ENCODE measurements at places on chromosomes 11 and 22.

DNA sequence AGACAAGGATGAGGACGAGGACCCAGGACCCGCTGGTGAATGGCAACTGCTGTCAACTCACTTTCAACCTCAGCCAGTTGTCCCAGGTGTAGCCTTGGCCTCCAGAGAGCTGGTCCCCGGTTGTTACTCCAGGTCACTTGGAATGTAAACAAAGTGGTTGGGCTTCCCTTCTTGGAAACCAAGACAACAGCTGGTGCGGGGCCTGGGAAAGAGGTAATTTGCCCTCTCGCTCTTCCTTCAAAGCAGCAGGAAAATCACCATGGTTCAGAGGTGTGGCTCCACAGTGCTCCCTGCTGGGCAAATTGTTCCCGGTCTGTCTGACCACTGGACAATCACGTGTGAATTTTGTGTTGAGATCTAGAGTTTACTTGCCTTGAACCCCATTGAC lies 15.0 kb downstream of the SLC1A2 start:
- DNase-seq, result no peak

- DNase-seq, result no peak
Measured at GRCh38 chr22:40967111-40967760, 16.1 kb downstream of the RBX1 start.

GRCh38 chr11:69890476-69890875 lies 71.3 kb upstream of the FGF3 start:
- no peak for DNase-seq

GRCh38 chr22:20440637-20441591 lies 3.3 kb upstream of the SCARF2 start:
- no peak for DNase-seq

GRCh38 chr11:766936-767210 lies 10.4 kb downstream of the GATD1 start:
- no peak for DNase-seq

DNA sequence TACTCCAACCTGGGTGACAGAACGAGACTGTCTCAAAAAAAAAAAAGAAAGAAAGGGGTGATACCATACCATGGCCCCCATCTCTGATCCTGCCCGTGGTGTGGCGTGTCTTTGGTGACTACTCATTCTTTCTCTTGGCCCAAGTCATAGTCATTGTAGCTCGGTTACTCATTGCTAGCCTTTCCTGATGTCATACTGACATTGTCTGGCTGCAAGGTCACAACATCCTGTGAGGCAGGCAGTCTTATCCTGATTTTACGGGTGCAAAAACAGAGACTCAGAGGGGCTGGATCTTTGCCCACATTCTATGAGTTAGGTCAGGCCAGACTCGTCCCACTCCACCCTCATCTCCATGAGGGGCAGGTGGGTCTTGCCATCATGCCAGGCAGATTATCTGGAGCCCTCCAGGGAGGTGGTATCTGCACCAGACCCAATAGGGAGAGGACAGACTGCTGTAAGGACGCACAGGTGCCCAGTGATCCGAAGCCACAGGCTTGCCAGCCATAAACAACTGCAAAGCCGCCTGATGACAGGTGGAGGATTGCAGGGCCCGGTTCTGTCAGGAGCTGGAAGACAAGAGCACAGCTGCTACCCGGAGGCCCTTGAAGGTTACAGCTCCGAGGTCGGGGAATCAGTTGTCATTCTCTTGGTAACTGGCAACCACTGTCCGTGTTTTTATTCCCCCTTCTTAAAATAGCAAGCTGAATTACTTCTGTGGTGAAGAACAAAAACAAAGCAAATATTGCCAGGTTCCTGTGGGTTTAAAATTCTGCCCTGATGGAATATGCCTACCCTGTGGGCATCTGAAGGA lies 13.8 kb downstream of the TOM1 start:
- no peak for DNase-seq

- DNase-seq, result no peak
Measured at GRCh38 chr11:73649206-73649605, 2.8 kb downstream of the PLEKHB1 start.

DNA sequence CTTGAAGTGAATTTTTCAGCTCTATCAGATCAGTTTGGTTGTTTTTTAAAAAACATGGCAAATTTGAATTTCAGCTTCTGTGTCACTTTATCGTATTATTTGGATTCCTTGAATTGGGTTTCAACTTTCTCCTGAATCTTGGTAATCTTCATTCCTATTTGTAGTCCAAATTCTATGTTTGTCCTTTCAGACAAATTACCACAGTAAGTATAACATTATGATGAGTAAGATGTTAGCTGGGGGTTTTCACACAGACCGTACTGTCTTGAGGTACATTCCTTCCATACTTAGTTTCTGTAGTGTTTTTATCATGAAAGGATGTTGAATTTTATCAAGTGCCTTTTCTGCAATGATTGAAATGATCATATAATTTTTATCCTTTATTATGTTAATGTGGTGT lies 28.0 kb downstream of the OR5B17 start:
- DNase-seq, result no peak

GRCh38 chr11:44969651-44970252 lies 19.1 kb upstream of the TP53I11 start:
- DNase-seq, result no peak

GRCh38 chr22:25407226-25407858 lies 157.1 kb upstream of the GRK3 start:
- DNase-seq, result no peak

- no peak for DNase-seq
Measured at GRCh38 chr11:129749141-129749540, 66.5 kb upstream of the TMEM45B start.

DNA sequence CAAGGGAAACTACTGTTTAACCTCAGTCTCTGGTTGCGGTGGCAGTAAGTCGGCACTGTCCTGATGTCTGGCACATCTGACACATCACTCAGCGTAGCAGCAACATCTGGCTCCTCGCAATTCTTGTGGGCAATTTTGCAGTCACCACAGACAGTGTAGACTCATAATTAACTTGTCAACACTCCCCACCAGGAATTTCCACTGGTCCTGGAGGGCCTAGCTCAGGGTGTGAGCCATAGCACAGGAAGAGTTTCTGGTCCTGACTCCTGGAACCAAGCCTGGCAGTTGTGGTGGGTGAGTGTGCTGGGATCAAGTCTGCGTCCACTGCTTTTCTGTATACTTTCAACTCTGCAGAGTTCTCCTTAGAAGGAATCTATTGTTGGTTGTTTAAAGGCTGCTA lies 209.7 kb downstream of the SNX19 start:
- no peak for DNase-seq

GRCh38 chr22:49972163-49973017 lies 11.8 kb downstream of the PIM3 start:
- no peak for DNase-seq

DNA sequence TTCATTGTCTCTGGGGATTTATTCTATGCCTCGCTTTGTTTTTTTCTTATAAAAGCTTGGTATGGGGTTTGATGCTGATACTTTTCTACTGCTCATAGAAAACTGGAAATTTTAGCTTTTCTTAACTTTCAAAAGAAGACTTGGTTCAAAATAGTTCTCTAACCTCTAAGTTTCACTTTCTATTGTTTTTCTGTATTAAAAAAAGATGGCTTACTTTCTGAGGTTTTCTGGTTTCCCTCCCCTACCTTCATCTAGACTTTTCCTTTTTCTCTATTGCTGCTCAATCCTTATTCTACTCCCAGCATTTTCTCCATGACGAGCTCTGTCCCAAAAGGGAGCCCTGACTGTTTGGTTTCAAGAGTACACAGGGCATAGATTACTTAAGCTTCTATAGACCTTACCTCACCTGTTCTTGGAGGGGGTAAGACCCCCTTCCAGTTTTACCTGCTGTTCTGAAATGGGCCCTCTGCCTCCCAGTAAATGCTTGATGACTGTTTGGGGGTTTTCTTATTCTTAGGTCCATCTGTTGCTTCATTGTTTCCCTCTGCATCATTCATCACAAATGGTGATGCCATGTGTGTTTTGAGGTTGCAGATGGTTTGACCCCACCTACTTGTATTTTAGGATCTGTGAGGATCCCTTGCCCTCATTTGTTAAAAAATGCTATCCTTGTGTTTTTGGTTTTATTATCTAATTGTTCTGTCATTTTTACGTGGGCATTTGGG lies 29.5 kb downstream of the DNHD1 start:
- no peak for DNase-seq

DNA sequence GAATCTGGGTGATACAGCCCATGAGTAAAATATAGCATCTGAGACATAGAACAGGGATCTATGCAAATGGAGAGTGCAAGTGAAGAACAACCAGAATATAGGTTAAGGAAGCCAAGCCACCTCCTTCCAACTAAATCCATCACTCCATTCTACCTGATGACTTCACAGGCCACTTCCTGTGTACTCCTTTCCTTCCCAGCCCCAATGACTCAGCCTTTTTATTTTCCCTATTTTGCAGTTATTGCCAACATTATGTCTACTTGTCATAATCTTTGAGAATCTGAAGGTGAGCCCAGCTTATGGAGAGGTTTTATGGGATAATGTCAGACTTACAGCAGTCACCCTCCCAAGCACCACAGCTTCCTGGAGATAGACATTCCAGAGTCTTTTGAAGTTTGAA lies 1.4 kb upstream of the OR52M1 start:
- DNase-seq, result no peak

DNA sequence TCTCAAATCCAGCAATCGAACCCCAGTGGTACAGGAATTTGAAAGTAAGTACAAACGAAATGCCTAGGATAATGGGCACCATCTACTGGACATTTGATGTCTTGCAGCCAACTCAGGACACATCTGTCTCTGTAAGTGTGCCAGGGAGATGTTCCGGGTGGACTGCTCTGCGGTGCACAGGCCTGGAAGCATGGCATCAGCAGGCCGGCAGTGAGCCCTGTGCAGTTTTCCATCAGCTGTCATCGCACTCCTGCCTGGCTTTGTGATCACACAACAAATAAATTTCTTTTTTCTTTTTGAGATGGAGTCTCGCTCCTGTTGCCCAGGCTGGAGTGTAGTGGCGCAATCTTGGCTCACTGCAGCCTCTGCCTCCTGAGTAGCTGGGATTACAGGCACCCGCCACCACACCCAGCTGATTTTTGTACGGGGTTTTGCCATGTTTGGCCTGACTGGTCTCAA lies 71.0 kb downstream of the JAM3 start:
- peak; percentile 18 for DNase-seq

DNA sequence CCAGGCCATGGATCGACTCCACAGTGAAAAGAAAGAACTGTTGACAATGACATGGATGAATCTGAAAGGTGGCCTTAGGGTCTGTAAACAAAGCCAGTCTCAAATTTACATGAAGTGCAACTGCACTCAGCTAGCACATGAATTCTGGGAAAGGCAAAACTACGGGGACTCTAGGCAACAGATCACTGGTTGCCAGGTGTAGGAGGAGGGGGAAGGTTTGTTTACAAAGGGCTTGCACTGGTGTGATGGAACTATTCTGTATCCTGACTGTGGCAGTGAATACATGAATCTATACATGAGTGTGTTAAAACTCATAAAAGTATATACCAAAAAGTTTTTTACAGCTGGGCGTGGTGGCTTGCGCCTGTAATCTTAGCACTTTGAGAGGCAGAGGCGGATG lies 27.3 kb downstream of the ALX4 start:
- no peak for DNase-seq

GRCh38 chr22:41621099-41621910 lies at the start of gene XRCC6:
XRCC6 (plus strand) TSS chr22:41621295; CDS start chr22:41622005, 710 bp downstream.
- peak; percentile 100 for DNase-seq

DNA sequence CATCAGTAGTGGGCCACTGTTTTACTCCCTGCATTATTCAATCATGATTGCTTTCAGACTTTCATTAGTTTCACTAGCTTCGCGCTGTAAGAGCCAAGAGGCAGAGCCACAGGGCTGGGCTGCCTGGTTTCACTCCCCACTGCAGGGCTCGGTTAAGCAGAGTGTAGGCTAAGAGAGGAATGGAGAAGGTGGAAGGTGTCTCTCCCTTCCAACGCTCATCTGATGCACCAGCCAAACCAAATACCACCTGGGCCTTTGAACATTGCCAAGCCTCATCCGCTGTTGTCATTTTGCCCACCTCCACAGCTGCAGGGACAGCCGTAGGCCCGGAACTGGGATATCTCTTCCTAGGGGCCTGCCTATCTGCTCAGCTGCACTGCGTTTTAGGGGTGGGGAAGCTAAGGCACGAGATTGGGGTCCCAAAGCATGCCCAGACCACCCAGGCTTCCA lies 480 bp upstream of the SMARCB1 start:
- no peak for DNase-seq

DNA sequence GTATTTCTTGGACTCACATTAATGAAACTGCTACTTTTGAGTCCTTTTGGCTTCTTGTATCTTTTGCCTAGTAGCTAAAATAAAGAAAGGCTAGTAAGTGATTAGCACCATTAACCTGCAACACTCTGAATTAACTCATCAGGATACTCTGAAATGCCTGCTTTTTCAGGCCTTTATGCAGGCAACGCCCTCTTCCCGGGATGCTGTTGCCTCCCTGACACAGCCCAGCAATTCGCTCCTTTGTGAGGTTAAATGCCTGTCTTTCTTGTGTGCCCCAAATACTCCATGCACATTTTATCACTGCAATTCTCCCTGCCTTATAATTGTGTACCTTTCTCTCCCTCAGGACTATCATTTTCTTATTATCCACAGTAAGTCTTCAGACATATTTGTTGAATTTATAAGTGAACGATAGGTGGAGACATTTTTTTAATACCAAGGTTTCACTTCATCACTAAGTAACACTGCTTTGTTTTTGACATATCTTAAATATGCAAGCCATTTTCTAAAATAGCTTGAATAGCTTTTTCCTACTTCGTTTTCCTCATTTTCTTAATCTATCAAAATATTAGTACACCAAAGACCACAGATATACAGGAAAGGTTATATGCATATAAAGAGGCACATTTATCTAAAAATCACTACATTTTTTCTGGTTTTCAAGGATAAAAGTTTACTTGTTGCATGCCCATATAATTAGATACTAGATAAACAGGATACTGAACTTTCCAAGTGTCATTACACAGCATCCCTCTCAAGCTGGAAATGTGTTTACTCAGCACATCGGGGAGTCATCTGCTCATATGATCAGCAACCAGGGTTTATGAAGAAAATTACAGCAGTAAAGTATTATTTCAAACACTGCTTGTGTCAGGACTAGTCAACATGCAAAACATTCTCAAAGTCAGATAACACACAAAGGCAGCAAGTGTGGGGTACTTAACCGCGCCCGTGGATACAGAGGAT lies 48.5 kb upstream of the DDI1 start:
- no peak for DNase-seq

DNA sequence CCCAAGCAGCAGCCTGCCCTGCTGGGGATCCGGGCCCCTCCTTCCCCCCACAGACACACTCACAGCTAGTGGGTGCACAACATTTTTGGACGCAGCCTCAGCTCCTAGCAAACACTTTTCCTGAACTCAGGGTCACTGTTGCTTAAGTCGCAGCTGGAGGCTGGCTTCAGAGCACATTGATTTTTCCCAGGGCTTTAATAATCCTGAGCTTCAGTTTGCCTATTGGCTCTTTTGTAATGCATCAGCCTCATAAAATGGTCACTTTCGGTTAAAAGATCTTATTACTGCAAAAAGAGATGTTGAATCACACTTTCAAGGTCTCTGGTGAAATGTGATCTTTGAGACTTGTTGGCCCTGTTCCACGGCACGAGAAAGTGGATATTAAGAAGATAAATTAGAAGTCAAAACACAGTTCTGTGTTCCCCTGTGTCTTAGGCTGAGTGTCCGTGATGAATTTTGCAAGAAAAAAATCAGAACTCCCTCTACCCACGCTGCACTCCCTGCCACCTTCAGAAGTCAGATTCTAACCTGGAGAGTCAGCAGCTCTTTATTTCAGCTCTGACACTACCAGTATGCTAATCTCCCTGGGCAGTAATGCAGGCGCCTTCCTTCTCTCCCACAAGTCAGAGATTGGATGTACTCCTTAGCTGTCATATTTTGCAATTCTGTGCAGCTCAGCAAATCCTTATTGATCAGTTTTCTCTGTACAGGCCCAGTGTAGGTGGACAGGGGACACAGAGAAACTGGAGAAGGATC lies 158.2 kb upstream of the E2F8 start:
- no peak for DNase-seq

GRCh38 chr11:111561791-111562325 lies 21.3 kb downstream of the LAYN start:
- DNase-seq, result no peak

Data from T follicular helper cell (primary cell).